ENCODE measurements at places on chromosomes 13 and 19.
A peak's percentile ranks its signal among the peaks of the same experiment; 100 is the strongest.

DNA sequence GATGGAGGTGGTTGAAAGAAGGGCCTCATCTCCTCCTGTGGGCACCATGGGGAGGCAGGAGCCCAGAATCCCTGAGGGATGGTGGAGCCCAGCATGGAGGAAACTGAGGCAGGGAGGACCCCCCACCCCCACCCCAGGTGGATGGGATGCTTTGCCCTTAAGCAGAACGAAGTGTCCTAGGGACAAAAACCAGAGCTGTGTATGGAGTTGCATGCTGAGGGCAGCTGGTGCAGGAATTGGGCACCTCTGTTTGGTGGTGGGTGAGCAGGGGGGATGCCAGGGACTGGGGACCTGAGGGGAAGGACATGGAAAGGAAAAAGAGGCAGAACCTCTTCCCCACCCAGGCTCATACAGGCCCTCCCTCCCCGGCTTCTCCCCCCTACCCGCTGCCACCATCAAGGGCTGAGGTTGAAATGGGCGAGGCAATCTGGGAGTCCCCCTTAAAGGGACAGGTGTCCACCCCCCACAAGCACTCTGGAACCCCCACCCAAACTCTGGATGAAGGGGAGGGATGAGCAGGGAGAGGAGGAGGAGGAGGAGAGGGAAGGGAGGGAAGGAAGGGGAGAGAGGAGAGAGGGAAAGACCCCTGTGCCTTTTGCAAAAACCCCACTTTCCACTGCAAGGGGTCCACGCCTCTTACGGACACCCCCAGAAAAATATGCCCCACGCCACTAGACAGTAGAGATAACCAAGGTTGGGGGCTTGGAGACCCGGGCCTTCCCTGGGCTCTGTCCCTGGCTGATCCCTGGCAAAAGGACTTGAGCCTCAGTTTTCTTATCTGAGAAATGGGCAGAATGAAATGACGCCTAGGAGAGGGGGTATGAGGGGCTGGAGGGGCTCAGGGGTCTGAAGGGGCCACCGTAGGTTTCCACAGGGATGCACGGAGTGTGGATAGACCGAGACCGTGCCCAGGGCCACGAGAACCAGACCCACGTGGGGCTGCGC, 5.9 kb downstream of the ONECUT3 start:
- no peak for DNase-seq

DNA sequence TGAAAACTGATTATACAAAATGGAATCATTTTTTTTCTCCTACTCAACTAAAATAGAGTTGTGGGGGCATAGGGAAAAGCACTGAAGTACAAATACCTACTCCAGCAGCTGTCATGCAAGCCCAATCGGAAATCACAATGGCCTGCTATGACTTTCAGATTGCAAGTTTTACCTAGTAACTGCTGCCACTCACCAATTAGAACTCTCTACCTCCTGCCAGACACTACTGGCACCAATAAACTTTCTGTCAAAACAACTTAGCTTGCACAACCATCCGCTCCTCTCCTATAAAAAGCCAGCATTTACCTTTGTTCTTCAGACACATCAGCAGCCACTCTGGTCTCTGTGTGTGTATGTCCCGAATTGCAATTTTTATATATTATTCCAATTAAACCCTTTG, 9.3 kb upstream of the TRPC4 start:
- no peak for DNase-seq

DNA sequence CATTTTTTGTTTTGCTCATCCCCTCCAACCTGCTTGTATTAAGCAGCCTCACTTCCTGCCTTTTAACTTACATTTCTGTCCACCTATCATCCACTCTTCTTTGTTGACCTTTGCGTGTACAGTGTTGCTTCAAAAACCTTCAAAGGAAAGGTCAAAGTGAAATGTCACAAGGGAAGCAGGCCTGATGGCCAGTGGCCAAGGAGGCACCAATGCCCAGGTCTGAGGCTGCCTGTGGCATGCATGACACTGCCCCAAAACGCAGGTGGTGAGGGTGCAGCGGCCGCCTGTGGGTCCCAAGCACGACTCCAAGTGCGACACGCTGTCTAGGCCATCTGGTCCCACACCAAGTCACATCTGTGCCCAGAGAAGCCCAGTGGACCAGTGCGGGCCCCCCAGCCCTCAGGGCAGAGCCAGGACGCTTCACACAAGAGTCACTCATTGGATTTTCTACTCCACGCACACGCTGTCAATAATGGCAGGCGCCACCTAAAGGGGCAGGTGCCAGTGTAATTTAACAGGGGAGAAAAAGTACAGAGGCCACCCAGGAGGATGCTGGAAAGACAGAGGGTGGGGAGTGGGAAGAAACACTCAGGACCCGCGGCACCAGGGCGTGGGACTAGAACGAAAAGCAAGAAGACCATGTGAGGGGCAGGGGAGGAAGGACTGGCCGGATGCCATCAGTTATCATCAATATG, 23.5 kb downstream of the SLC7A1 start:
- no peak for DNase-seq

- no peak for DNase-seq
Measured at GRCh38 chr19:45218911-45219743, 26.1 kb downstream of the EXOC3L2 start.

GRCh38 chr19:35153701-35154524, 622 bp upstream of the FXYD5 start:
- DNase-seq, result peak; percentile 46

- no peak for DNase-seq
Measured at GRCh38 chr13:86920961-86921360, 750.2 kb upstream of the SLITRK5 start.

DNA sequence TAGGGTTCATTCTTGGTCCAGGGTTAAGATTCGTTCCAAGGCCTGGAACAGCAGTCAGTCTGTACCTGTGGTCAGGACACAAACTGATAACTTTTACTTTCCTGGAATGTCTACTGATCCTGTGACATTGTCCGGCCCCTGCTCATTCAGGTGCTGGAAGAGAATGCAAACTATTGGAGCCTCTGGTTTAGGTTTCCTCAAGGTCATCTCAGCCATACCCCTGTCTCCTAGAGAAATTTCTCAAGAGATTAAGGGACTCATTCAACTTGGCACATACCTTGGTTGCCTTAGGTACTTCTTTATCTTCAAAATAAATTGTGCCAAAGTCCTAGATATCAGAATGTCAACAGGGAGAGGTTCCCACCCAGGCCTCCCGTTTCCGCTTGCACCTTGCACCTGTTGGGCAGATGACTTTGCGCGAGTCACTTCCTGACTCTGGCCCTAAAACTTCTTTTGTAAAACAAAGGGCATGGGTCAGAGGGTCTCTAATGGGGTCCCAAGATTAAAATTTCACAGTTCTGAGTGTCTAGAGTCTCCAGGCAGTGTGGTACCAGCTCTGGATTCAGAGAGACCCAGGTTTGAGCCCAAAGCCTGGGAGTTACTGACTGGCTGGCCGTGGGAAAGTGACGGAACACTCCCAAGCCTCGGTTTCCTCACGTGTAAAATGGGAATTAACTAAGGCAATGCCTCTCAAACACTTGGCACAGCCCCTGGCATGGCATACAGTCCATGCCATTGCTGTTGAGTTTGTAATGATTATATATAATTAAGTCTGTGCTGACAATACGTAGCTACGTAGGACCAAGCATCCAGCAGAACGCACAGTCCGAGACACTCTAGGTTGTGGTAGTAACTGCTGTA, 25.8 kb upstream of the CYP2S1 start:
- DNase-seq, result no peak

GRCh38 chr13:76600081-76600480, 286.1 kb downstream of the KCTD12 start:
- no peak for DNase-seq

- no peak for DNase-seq
Measured at GRCh38 chr13:21012841-21013681, 48.3 kb downstream of the LATS2 start.

- no peak for DNase-seq
Measured at GRCh38 chr19:7670150-7670783, 1.4 kb downstream of the RETN start.

DNA sequence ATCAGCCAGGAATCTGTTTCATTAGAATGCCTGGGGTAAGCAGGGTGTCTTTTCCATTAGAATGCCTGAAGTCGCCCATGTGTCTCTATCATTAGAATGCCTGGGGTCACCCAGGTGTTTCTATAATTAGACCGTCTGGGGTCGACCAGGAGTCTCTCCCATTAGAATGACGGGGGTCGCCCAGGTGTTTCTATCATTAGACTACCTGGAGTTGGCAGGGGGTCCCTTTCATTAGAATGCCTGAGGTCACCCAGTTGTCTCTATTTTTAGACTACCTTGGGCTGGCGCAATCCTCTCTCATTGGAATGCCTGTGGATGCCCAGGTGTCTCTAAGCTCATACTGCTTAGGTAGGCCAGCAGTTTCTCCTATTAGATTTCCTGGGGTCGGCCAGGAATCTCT, 1447.6 kb downstream of the UQCRFS1 start:
- no peak for DNase-seq

DNA sequence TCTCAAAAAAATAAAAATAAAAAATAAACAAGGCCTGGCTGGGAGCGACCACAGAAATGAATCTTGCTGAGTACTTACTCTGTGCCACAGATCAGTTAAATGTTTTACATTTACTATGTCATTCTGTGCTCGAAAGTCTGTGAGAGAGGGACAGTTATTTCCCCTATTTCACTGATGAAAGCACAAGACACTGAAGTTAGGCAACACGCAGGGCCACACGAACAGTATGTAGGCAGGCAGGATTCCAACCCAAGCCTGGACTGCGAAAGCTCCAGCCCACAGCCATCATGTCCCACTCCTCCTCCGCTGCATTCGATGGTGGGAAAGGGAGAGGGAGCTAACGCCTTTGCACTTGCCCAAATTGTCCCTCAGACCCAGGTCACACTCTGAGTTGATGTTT, 34.2 kb downstream of the RUBCNL start:
- no peak for DNase-seq

DNA sequence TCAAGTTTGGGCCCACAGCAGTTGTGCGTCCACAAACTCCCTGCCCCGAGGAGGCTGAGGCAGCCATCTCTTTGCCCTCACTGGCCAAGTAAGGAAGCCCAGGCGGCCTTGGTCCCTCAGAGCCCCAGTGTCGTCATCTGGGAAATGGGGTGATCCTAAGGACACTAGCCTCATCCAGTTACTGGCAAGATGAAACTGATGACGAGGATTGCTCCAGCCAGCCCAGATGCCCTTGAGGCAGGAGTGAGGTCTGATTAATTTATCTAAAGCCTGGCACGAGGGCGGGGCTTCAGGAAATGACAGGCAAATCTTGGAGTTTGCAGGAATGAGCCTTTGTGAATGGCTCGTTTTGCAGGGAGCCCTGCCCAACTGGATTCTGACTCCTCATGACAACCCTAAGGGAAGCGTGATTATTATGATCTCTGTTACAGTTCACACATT, 5.6 kb downstream of the LIPE start:
- no peak for DNase-seq

- no peak for DNase-seq
Measured at GRCh38 chr13:32159137-32159869, 127.7 kb downstream of the FRY start.

- DNase-seq, result no peak
Measured at GRCh38 chr13:24997367-24997967, 98.5 kb upstream of the PABPC3 start.

Measured in stimulated activated CD8-positive, alpha-beta memory T cell treated with anti-CD3 and anti-CD28 coated beads, Interleukin-2, amount 100 ng/mL, for 1 hour (primary cell).